ENCODE measurements at places on chromosomes 7 and 10.

- no peak for DNase-seq
These were observed 1.1 kb downstream of the DEPP1 start for GRCh38 chr10:44977287-44978212.

- no peak for DNase-seq
These were observed 9.5 kb upstream of the C10orf95 start for GRCh38 chr10:102460836-102461186.

- no peak for DNase-seq
These were observed 1548.1 kb upstream of the LRRTM3 start for GRCh38 chr10:65377687-65378086.

- no peak for DNase-seq
These were observed 50.7 kb upstream of the KCNIP2 start for GRCh38 chr10:101894266-101894665.
